ENCODE measurements at places on chromosomes 3 and 15.
A peak's percentile ranks its signal among the peaks of the same experiment; 100 is the strongest.

DNA sequence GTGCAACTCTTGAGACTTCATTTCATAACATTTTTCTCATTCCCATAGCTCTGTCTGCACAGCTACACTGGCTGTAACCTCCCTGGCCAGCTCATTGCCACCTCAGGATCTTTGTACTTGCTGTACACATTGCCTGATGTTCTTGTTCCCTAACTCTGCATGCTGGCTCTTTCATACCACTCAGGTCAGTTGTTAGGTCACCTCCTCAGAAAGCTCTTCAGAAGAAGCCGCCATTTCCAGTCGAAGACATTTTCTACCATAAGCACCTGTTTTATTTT is 176.2 kb downstream of the AKAP13 start:
- DNase-seq, result no peak

DNA sequence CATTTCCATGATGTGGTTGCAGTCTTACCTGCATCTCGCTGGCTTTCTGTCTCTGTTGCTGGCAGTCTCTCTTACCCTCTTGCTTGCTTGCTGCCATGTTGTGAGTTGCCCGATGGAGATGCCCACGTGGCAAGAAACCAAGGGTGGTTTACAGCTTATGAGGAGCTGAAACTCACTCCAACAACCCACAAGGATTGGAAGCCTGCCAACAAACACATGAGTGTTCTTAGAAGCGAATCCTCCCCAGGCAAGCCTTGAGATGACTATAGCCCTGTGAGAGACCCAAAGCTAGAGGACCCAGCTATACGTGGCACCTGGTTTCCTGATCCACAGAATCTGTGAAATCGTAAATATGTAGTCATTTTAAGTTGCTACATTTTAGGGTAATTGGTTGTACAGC is 490.9 kb upstream of the ADAMTS9 start:
- DNase-seq, result no peak

- DNase-seq, result no peak
Observed at GRCh38 chr3:33315826-33316225, 38.6 kb downstream of the FBXL2 start.

DNA sequence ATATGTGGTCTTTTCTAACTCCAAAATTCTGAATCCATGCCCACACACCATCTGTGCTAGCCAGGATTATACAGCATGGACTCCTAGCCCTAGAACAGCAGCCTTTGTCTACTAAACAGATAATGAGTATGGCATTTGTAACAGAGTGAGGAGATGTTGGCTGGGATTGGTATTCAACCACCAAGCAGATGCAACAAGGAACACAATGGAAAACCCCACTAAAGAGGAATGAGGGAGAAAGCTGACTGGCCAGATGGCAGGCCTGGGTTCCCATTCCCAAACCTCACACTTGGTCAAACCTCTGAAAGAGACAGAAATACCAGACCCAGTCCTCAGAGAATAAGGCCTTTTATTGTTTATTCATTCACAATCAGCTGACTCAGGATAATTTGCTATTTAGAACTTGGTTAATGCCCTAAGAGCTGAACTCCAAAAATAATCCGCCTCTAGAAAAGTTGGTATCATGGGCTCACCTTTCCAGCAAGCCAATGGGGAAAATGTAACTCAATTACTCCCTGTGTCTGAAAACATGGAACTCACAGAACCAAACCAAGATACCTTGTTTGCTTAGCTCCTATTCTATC is 145.6 kb downstream of the LRRC3B start:
- DNase-seq, result no peak

DNA sequence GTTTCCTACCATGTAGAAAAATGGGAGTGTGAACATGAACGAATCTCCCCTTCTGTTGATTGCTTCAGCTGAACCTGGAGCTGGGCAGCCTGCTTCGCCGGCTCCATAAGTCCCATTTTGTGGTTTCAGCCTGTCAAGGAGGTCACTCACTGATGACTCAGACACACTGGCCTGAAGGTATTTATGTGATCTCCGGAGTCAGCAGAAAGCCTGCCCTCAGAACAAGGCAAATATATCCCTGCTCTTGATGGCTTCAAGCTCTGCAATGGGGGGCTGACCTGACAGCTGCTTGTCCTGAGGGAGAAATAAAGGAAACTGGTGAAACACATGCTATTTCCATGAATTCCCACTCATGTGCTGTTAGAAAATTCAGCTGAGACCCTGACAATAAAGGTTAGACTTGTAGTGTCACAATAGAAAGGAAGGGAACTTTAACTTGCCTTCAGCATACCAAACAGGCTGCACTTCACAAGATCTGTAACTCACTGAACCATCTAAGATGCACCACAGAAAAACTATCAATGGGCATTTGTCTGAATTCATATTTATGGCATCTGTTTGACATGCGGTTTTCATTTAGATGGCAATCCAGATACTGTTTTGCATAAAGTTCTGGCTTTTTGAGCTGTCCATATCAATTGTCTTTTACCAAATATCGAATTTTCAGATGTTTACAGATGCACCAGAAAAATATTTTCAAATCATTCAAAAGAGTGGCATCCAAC is 282.0 kb upstream of the VEPH1 start:
- DNase-seq, result no peak

DNA sequence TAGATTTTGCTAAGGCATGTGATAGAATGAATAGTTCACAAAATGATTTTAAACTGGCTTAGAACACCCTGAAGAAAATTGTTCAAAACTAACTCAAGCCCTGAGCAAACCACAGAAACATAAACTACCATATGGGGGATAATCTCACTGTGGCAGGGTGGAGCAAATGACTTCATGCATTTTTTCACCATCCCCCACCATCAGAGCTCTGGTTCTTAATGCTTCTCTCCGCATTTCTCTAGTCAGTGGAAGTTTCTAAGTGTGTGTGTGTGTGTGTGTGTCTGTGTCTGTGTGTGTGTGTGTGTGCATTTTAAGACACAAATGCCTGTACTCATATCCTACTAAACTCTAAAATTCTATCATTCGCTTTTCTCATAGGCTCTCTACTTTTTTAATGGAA is 107.1 kb upstream of the PHLDB2 start:
- no peak for DNase-seq

DNA sequence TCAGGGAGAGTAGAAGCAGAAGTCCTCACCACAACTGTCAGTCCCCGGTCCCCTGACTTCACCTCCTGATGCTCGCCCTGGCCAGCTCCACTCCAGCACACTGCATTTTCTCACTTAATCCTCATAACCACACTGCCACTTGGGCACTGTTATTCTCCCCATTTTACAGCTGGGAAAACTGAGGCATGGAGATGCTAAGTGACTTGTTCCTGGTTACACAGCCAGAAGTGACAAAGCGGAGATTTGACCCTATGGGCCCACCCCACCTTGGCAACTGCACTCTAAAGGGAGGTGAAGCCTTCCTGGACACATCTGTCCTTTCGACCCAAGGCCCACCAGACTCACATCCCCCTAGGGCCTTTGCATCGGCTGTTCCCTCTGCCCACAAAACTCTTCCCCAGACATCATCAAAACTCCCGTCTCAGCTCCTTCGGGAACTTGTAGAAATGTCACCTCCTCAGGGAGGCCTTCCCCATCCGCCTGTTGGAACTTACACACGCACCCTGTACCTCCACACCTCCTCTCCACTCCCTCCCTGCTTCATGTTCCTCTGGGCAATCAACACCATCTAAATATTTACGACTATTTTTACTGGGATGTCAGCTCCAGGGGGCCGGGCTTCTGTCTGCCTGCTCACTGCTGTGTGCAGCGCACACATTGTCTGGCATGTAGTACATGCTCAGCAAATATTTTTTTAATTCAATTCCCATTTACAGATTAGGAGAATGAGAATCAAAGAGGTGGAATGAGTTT is 3.1 kb downstream of the GRIP2 start:
- no peak for DNase-seq

DNA sequence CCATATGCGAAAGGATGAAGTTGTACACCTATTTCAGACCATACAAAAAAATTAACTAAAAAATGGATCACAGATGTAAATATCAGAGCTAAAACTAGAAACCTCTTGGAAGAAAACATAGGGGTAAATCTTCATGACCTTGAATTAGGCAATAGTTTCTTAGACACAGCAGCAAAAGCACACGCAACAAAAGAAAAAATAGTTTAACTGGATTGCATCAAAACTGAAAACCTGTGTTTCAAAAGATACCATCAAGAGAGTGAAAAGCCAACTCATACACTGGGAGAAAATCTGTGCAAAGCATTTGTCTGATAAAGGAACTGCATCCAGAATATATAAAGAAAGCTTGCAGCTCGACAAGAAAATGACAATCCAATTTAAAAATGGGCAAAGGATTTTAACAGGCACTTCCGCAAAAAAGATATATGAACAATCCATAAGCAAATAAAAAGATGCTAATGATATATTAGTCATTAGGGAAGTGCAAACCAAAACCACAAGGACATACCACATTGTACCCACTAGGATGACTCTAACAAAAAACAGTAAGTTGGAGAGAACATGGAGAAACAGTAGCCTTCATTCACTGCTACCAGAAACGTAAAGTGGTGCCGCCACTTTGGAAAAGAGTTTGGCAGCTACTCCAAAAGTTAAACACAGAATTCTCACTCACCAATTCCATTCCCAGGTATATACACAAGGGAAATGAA is 263.1 kb downstream of the ADAMTS17 start:
- DNase-seq, result no peak

- DNase-seq, result no peak
Observed at GRCh38 chr3:39149498-39150147, 3.8 kb downstream of the CSRNP1 start.

GRCh38 chr15:68447976-68448755 is 16.2 kb upstream of the ITGA11 start:
- DNase-seq, result peak; percentile 28

GRCh38 chr3:110311541-110311940 is 760.1 kb upstream of the NECTIN3 start:
- DNase-seq, result no peak

DNA sequence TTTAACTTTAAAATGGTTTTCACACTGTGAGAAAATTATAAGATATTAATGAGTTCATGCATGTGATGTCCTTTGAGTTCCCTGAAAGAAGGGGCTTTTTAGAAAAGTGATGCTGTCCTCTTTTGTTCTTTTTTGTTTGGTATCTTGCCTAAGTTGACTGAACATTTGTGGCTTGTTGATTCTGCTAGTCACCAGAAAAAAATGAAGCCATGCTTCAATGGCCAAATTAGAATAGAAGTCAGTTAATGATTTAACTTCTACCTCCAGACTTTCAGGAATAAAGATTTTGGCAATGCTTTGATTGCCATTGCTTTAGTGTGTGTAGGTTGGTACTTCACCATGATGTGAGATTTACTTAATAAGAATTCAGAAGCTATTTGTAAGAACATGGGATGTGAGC is 260.6 kb upstream of the NECTIN3 start:
- DNase-seq, result no peak

DNA sequence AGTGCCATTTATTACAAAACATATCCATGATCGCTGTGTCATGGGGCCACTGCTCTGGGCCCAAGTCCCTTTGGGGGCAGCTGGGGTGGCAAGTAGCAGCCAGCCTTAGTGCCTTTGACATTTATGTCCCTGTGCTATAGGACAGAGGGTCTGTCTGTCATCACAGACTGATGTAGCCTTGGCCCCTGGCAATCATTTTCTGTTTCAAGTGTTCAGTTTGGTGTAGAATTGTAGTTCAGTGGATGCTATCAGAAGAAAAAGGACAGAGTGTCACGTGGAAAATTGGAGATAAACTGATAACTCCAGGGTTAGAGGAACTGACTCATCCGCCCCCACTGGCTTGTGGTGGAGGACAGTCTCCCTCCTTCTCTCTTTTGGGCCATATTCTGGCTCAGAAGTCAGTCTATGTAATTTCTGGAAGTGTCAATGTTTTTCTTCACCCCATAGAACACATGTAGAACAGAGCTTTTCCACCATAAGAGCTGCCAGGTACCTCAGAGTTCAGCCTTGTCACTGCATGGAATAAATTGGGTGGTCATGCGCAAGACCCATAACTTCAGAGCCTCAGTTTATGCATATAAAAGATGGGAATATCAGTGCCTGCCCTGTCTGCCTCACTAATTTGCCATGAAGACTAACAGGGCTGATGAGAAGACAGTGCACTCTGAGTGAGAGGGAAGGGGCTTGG is 4.5 kb upstream of the MRPS22 start:
- no peak for DNase-seq

GRCh38 chr3:22922317-22922716 is 280.8 kb upstream of the UBE2E2 start:
- DNase-seq, result no peak

- DNase-seq, result no peak
Observed at GRCh38 chr3:172803489-172803888, 53.0 kb downstream of the ECT2 start.

- DNase-seq, result no peak
Observed at GRCh38 chr15:24848050-24848449, 106.7 kb upstream of the SNRPN start.

DNA sequence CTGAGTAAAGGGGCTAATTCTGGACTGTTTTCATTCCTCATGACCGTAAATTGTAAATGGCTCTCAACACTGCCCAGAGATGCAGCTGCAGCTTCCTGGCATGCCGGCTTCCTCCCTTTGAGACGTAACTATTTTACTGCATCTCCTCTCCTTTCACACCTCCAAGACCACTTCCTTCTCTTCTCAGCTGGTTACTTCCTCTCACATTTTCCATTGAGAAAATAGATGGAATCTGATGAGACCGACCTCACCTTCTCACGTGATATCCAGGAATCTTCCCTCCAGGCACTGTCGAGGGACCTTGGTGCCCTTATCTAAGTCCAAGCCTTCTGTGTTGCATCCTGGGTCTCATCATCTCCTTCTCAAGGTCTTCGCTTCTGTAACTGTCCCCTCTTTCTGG is 12.7 kb downstream of the LYSMD4 start:
- no peak for DNase-seq

DNA sequence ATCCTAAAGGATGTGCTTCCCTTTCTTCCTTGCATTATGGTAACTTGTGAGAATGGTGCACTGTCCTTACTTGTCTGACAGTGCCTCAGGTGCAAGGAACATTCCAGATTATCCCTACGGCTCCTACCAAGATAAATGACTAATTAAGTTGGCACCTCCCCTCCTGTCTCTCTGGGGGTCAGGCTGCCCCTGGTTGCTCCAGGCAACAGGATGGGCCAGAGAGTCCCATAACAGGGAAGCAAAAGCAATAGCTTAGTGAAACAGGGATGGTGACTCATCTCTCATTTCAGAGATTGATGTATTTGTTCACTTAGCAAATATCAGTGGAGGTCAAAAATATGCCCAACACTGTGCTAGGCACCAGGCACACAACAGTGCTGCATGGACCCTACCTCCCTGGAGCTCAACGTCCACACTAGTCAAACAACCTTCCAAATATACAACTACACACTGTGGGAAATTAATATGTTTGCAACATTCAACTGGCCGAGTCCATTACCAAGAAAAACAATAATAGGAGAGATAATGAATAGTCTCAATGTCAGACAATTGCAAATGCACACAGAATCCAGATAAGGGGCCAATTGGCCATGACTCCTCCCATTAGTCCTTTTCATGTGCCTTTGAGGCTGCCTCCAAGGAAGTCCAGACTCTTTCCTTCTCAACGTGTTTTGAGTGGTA is 249.0 kb downstream of the TLE3 start:
- DNase-seq, result no peak

- peak; percentile 37 for DNase-seq
Observed at GRCh38 chr3:127254730-127255129, 33.1 kb downstream of the PRR20G start.

- DNase-seq, result no peak
Observed at GRCh38 chr15:62060896-62061280, 641 bp upstream of the VPS13C start.
